T-helper 1 cell (primary cell): ENCODE measurements at places on chromosomes 13 and 19.

DNA sequence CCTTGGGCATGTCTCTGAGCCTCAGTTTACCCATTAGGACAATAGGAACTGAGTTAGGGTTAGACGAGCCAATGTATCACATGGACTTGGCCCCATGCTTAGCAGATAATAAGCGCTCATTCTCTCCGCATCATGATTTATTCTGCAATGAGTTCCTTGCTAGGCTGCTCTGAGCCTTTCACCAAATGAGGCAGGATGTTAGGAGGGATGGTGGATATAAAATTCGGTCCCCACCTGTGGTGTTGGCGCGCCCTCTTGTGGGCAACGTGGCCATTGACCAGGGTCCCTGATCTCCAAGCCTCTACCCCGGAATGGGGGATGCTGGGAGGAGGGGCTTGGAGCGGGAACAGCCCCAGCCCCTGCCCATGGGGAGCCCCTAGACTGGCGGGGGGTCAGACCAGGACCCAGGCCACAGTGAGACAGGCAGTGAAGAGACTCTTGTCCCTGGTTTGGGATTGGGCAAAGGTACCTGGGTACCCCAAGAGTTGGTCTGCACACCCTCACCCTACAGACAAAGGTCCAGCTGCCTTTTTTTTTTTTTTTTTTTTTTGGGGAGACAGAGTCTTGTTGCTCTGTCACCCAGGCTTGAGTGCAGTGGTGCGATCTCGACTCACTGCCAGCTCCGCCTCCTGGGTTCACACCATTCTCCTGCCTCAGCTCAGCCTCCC is 43.9 kb downstream of the CERS4 start:
- peak; percentile 73 for DNase-seq

DNA sequence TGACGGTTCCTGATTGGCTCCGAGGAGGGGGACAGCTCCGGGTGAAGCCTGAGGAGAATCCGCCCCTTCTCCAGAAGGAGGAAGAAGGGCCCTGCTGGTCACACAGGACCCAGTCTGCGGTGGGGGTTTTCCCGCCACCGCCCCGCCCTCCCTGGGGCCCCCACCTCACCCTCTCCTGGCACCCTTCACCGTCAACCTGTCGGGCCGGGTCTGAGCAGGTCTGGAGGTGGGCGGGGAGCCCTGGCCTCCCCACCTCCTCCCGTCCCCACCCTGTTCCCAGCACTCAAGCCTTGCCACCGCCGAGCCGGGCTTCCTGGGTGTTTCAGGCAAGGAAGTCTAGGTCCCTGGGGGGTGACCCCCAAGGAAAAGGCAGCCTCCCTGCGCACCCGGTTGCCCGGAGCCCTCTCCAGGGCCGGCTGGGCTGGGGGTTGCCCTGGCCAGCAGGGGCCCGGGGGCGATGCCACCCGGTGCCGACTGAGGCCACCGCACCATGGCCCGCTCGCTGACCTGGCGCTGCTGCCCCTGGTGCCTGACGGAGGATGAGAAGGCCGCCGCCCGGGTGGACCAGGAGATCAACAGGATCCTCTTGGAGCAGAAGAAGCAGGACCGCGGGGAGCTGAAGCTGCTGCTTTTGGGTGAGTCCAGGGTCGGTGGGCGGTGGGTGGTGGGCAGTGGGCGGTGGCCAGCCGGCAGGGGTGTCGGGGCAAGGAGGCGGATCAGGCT is at the start of gene GNA15:
Gene GNA15, plus strand, starts transcription at position 73 of the 723 bp plus-strand sequence. Its CDS starts 418 bp downstream, at position 491.
- DNase-seq, result peak; percentile 10

DNA sequence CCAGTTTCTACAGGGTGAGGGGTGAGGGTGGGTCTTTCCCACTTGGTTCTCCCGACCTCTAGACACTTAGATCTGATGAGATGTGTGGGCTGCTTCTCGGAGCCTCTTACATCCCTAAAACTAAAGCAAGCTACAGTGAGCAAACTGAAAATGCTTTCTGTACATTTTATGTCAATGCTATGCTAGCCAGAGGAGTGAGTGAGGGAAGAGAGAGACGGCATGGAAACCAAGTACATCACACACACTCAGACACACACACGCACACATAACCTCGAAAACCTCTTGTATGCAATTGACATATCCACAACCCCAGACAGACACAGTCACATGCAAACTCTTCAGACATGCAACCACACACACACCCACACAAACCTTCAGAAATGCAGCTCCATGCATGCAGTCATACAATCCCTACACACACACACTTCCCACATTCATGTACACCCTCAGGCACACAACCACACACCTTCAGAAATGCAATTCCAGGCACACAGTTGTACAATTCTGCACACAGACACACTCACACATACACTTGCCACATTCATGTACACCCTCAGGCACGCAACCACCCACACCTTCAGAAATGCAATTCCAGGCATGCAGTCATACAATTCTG is 1.4 kb downstream of the SLC1A6 start:
- no peak for DNase-seq

- DNase-seq, result no peak
These were observed 2086.1 kb upstream of the PCDH20 start for GRCh38 chr13:63501702-63502101.

GRCh38 chr13:114109641-114110041 is 22.8 kb downstream of the RASA3 start:
- DNase-seq, result no peak

GRCh38 chr13:107373551-107373950 is 805.6 kb upstream of the ARGLU1 start:
- DNase-seq, result no peak

DNA sequence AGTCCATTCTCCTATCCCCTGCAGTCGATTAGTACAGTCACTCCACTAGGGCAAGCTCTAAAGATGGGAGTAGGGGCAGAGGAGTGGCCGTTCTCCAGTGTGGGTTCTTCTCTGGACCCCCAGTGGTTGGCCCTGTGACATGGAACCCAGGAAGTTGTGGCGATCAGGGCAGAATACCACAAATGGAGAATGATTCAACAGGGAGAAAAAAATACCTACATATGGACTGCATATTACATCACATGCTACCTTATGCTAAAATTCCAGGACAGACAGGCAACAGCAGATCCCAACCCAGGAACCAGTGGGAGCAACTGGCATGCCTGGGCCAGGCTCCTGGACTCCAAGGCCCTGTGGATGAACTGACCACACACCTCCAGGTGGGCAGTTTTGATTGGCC is 20.4 kb downstream of the POU2F2 start:
- no peak for DNase-seq
